ENCODE measurements at places on chromosomes 7 and 10. TPM values are rescaled to one million over a fixed set of nuclear protein-coding genes. Genes with fewer than 3 reads are reported as not detected.

VGF gene
- total RNA-seq = 0.66 TPM

CDC14C gene
- total RNA-seq = 0.17 TPM

SPDYE1 gene
- total RNA-seq = under 0.01 TPM

ODAD2 gene
- total RNA-seq = 1.5 TPM

NXPH1 gene
- not detected for total RNA-seq

CUZD1 gene
- total RNA-seq = 0.50 TPM

AFAP1L2 gene
- 0.77 TPM for total RNA-seq

RAMP3 gene
- under 0.01 TPM for total RNA-seq

MDH2 gene
- 29.5 TPM for total RNA-seq

MTERF1 gene
- total RNA-seq = 9.8 TPM

SFTPA1 gene
- total RNA-seq = not detected

AKR1B15 gene
- not detected for total RNA-seq
